ENCODE measurements at places on chromosomes 1 and 21. TPM values are rescaled to one million over a fixed set of nuclear protein-coding genes. Genes with fewer than 3 reads are reported as not detected.

GRCh38 chr1:212966616-212967015 is 16.3 kb downstream of the VASH2 start:
- DNase-seq = no peak

GRCh38 chr1:118404024-118404423 is 219.0 kb upstream of the SPAG17 start:
- no peak for DNase-seq

IVL gene
- not detected for total RNA-seq

BSND gene
- total RNA-seq = not detected

- DNase-seq = no peak
These were observed 2084.5 kb downstream of the MRPL39 start for GRCh38 chr21:23522751-23523150.

DNA sequence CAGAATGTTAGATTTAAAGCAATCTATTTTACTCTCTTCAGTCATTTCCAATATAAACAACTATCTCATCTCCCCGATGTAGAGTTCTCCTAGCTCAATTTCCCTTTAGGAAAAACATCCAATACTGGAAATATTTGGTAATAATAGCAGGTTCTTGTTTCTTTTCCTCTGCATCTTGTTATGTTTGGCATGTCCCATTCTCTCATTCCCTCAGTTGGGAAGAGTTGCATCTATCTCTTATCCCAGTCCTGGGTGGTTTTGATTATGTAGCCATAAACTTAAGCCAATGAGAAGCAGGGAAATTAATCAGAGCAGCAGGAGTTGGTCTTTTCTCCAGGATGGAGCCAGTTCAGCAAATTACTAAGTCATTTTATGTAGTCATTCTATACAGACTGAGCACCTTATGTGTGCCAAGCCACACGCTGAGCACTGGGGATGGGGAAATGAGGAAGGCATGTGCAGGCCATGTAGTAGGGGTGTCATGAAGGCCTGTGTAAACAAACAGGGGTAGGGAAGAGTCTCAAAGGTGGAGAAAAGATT is 418.2 kb upstream of the NFIA start:
- DNase-seq = no peak

FAAH gene
- total RNA-seq = 0.75 TPM

DNA sequence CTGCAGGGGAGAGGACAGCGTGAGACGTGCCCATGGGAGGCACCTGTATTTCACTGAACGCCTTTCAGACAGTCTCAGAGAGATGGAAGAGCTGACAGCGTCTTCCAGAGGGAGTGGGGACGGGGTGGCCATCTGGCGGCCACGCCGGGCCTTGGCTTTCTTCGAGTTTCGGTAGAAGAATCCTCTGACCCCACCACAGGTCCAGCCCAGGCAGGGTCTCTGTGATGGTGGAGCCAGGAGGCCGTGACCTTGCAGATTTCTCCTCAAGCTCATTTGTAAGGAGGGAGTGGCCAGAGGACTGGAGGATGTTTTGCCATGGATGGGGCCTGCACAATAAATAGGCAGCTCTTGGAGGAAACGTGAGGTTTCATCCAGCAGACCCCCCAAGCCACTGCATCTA is 47.6 kb upstream of the ADARB1 start:
- DNase-seq = no peak

ADORA3 gene
- total RNA-seq = not detected

- DNase-seq = peak; percentile 11
These were observed 483 bp downstream of the CHML start for GRCh38 chr1:241639623-241640148.

DNA sequence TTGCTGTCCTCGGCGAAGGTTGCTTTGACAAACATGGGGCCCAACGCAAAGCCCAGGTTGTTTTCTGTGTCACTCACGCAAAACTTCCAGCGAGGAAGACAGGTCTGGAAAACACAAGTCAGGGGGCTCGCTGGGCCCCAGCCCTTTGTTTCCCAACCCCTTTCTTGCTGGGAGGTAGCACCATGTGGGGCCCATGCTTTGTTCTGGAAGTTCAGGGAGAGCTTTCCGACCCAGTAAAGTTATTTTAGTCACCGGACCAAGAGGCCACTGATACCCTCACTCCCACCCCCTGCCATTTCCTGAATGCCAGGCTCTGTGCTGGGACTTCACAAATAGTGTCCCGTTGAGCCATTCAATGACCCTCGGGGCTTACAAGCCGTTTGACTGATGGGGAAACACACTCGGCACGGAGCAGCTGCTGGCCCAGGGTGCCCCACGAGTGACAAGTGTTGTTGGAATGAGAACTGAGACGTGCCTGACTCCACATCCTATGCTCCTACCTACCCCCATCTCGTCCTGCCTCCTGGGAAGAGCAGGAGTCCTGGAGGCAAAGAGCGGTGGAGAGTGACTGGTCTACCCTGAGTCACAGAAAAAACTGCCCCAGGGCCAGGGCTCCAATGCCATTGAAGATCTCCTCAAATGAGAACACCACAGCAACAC is 52.0 kb downstream of the ECE1 start:
- peak; percentile 98 for DNase-seq

GRCh38 chr1:204712708-204713430 is 27.3 kb upstream of the LRRN2 start:
- no peak for DNase-seq

IER5 gene
- 39.1 TPM for total RNA-seq

DNA sequence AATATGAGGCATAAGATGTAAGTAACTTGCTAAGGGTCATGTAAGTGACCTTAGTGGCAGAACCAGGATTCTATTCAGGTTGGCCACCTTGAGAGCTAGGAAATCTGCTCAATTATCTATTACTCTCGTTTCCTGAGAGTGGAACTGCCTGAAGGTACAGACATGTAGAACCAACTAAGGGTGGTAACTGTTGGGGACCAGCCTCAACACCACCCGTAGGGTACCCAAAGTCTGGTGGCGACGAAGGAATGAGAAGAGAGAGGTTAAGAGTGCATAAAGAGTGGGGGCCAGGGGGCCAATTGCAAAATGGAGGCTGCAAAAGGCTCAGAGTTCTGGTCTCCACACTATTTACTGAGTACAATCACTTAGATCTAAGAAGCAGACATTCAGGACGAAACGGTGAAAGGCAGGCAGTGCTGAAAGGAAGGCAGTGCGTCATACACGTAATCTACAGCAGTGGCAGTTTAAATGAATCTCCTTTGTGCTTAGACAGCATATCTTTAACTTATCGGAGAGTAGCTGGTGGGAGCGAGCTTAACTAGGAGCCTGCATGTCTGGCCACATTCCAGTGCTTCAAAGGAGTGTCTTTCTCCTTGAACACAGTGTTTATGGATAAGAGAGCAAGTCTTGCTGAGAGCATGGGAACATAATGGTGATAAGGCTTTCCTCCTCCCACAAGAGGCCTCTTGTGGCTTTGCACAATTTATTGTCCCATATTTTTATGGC is 25.0 kb downstream of the SRSF4 start:
- DNase-seq = no peak

- no peak for DNase-seq
These were observed 74.6 kb downstream of the ZNF648 start for GRCh38 chr1:181986907-181987305.

GRCh38 chr1:94382201-94382600 is 36.0 kb upstream of the ABCD3 start:
- no peak for DNase-seq

HSF2BP gene
- 0.30 TPM for total RNA-seq

DNA sequence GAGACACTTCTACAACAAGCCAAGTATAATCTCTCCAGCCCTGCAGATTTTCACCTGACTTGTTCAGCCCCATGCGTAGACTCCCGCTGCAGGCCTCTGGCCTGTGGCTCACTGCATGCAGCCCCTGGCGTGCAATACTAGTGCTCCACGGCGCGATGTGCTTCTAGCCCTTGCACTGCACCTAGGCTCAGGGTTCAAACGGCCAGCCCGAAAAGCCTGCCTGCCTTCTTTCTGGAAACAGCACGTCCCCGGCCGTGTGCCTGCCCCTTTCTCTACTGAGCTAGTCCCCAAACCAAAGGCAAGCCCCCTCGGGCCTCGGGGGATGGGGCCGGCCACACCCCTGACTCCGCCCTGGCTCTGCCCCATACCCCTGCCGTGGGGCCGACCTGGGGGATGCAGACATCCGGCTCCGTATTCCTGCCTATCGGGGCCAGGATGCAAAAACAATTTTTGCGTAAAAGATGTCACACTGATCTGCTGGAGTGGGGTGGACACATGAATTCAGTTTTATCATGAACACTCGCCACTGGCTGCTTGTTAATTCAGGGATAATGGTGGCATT is 26.3 kb upstream of the TRAPPC10 start:
- no peak for DNase-seq
